Spleen (tissue), 13 donors: ENCODE measurements at places on chromosomes 7 and 10. TPM values are rescaled to one million over a fixed set of nuclear protein-coding genes. Genes with fewer than 3 reads are reported as not detected.

- no peak for DNase-seq
Measured at GRCh38 chr7:73349763-73350162, 21.8 kb downstream of the FKBP6 start.

The SERPINE1 gene
- total RNA-seq = 4.8 TPM

The CTNNA3 gene
- 1.1 TPM for total RNA-seq

DNA sequence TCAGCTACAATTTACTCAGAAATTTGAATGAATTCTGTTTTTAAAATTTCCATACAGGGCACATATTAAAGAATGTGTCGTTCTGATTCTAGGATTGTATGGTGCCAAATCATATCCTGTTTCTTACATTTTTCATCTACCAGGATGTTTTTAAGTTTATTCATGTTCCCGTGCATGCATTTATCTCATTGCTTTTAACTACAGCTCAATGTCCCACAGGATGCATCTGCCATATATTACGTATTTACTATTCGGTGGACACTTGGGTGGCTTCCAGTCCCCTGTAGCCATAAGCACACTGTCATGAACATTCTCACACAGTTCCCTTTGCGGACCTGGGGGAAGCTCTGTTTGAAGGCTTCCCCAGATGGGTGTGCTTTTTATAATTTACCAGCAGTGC is 122.3 kb downstream of the CCDC71L start:
- DNase-seq = no peak

DNA sequence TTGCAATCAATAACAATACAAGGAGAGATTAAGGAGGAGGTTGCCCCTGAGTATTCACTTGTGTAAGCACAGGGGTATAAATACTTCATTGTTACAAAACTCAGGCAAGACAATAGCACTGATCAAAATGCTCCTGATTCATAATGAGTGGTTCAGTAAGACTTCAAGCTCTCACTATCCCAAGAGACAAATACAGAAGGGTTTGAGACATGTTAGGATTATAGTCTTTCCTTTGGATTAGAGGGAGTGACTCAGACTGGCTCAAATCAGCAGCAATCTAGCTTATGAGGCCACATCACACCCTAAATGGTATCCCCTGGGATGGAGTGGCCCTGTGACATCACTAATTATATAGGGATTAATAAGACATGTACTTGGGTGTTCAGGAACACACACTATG is 167.2 kb upstream of the HGF start:
- no peak for DNase-seq

DNA sequence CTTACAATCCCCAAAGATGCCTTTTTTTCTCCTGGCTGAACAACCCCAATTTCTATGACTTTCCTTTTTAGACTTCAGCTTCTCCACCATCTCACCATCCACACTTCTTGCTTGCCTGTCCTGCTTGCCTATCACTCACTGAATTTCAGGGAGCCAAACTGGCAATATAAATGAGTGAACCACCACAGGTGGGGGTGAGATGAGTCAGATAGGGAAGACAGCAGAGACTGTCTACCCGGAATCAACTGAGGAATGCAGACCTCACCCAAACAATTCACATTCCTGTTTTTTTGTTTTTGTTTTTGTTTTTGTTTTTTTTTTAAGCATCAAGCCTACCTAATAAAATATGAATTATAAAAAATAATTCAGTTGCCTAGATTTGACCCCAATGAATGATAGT is 273.8 kb downstream of the NRG3 start:
- no peak for DNase-seq

The TRPV5 gene
- not detected for total RNA-seq
